ENCODE measurements at places on chromosomes 11 and 22.

DNA sequence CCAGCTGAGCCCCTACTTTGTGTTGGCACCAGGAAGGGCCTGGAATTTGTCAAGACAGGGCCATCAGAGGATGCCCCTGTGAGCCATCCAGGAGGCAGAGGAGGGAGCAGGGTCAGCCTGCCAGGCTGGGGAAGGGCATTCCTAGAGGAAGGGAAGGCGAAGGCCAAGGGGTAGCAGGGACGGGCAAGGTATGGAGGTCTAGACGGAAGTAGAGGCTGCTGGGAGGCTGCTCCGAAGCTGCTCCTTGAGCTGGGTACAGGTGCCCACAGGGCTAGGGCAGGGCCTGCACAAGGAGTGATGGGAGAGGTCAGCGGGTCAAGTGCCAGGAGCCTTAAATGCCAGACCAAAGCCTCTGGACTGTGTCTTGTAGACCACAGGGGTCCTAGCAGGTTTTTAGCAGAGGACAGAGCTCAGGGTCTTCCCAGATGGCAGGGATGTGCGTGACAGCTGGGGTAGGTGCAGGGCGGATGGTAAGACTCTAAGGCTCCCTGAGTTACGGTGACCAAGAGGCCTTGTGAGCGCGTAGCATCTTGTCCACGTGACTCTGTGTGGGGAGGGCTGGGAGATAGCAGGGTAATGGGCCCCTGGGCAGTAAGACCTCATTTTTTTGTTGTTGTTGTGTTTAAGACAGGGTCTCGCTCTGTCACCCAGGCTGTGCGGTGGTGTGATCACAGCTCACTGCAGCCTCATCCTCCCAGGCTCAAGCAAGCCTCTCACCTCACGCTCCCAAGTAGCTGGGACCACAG, 31.7 kb upstream of the CSNK1E start:
- DNase-seq: no peak

DNA sequence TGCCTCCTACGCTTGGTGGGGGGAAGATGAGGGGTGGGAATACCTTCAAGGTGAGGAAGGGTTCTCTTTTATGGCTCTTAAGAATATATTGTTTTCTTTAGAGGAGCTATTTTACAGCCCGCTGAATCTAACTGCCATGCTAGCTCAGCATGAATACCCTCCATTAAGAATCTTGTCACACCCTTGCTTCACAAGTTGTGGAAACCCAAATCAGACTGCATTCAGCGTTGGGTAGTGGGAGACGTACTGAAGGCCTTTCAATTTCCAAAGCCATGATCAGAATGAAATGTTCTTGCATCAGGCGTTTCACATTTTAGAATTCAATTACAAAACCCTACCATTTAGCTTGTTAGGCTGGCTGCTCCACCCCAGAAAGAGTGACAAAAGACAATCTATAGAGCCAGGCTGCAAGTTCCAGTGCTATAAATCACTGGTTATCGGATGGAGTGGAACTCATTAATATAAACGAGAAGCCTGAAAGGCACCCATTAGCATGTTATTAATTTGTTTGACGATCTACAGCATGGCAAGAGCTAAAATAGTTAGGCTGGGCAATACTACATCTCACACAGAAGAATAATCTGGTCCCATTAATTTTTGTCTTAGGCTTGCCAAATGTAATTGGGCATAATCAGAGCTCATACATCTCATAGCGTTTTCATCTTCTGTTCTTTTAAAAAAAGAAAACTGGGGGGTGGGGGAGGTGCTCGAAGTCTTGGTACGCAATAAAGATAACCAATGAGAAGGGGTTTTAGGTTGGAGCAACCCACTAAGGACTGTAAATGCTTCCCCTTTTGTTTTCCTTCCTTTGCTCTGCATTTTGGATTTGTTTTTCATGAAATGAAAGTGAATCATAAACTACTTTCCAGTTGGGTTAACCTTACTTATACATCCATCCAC, 57.5 kb downstream of the ABTB2 start:
- no peak for DNase-seq

DNA sequence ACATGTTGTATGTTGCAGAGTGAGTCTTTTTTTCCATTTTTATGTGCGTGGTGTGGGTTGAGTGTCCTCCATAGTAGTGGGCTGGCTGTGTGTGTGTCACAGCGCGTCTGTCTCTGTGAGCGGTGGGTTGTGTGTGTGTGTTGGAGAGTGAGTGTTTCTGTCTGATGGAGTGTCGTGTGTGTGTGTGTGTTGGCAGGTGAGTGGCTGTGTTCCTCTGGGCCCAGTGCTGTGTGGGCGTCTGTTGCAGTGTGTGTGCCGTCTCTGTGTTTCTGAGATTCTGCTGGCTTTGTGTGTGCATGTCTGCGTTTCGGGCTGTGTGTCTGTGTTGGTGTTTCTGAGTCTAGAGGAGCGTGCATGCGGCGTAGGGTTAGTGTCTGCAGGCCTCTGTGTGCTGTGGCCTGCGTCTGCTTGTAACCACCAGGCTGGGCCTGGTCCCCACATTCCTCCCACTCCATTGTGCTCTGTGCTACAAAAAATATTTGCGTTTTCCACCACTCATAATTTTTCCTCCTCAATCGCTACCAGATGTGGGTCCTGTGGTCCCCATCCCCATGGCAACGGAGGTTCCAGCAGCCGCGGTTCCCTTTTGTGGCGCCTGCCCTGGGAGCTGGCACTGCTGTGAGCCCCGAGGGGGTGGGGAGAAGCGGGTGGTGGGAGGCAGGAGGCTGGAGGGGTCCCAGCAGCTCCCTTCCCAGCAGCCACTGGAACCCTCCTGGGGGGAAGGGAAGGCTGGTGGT, 15.2 kb downstream of the SCARF2 start:
- DNase-seq: no peak

GRCh38 chr11:103730131-103730940, 306.1 kb upstream of the DDI1 start:
- DNase-seq: no peak

DNA sequence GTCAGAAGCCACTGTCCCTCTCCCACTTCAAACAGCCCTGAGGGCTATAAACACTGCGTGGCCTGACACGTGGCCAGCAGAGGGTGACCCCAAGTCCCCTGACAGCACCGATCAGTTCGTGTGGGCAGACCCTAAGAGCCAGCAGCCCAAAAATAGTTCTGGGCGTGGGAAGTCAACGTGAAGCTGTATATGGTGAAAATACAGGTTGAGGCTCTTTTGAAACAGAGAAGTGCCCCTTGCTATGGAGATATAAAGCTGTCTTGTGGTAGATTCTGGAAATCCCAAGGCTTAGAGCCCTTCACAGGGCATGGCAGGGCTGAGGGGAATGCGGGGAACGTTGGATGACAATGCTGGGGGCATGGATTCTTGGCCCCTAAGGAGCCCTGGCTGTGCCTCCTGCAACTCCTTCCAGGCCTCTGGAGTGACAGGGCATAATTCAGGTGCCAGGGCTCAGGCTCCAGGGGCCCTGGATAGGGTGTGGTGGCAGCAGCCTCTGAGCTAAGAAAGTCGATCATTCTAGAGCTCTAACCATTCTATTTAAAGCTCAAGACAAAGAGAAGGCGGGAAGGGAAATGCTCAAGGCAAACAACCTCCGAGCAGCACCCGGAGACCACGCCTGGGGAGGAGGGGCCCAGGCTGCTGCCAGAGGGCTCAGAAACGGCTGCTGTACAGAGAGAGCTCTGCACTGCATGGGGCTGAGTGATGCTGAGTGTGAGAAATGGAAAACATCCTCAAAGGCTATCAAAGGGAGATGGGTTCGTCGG, 60.4 kb upstream of the CD5 start:
- peak; percentile 54 for DNase-seq

- no peak for DNase-seq
Observed at GRCh38 chr11:99632969-99633368, 612.2 kb downstream of the CNTN5 start.

- DNase-seq: no peak
Observed at GRCh38 chr11:17736930-17737817, 2.6 kb downstream of the KCNC1 start.

DNA sequence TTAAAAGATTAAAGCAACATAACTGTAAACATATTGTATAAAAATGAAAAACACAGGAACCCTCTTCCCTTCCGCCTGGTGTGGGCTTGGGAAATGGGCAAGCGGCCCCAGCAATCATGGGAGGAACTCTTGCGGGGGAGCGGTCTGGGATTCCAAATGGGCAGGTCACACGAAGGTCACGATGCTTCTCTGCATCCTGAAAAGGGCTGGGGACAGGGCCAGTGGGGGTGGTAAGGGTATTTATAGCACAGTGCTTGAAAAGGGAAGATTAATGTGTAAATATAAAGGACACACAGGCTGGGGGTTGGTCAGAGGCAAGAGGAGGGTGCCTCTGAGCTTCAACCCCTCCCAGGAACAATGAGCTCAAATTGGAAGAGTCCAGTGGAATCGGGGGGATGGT, 46.9 kb upstream of the OR4B1 start:
- no peak for DNase-seq

- no peak for DNase-seq
Observed at GRCh38 chr22:45083659-45084305, 74.0 kb upstream of the PHF21B start.

- no peak for DNase-seq
Observed at GRCh38 chr11:13324141-13324540, 46.6 kb downstream of the BMAL1 start.

DNA sequence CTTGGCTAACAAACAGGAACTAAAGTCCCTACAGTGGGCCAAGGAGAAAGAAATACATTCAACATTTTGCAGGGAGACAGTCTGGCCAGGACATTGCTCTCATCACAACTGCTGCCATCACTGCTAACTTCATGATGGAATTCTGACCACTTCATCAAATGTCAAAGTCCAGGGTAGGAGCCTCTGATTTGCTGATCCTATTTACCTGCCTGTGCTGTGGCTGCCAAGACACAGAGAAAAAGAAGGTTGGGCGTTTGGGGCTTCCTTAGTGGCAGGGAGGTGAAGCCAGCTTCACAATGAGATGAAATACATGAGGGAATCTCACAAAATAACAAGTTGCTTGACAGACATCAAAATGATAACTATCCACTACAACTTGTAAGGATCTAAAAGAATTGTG, 343.9 kb upstream of the CADM1 start:
- no peak for DNase-seq

- no peak for DNase-seq
Observed at GRCh38 chr11:110081462-110082376, 11.5 kb upstream of the ZC3H12C start.

GRCh38 chr22:48574776-48575617, 1252.7 kb downstream of the BRD1 start:
- DNase-seq: no peak

- DNase-seq: no peak
Observed at GRCh38 chr22:37740455-37741311, 43.8 kb downstream of the TRIOBP start.

- DNase-seq: no peak
Observed at GRCh38 chr11:19558189-19558986, 154.2 kb upstream of the NAV2 start.

GRCh38 chr11:108474664-108475463, 7.5 kb upstream of the C11orf65 start:
- DNase-seq: no peak

DNA sequence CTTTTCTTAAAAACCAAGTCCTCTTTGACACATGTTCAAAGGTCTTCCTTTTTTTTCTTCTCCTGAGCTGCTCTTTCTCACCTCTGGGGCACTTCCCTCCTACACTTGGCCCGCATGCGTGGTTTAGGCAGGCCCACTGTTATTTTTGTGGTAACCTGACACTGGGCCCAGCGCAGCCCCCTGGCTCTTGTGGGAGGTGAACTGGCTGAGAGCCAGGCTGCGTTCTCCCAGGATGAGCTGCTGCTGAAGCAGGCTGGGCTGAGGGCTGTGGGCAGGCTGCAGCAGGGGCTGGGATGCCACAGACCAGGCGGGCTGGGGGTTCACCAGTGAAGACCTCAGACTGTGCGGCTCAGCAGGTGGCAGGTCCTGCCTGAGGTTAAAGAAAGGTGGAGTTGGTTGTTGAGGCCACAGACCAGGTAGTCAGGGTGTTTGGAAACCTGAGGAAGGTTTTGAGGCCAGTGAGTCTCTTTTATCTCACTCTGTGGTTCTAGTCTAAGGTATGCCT, 72.4 kb downstream of the TEAD1 start:
- DNase-seq: no peak

GRCh38 chr11:47510209-47510608, 42.7 kb downstream of the CELF1 start:
- no peak for DNase-seq

DNA sequence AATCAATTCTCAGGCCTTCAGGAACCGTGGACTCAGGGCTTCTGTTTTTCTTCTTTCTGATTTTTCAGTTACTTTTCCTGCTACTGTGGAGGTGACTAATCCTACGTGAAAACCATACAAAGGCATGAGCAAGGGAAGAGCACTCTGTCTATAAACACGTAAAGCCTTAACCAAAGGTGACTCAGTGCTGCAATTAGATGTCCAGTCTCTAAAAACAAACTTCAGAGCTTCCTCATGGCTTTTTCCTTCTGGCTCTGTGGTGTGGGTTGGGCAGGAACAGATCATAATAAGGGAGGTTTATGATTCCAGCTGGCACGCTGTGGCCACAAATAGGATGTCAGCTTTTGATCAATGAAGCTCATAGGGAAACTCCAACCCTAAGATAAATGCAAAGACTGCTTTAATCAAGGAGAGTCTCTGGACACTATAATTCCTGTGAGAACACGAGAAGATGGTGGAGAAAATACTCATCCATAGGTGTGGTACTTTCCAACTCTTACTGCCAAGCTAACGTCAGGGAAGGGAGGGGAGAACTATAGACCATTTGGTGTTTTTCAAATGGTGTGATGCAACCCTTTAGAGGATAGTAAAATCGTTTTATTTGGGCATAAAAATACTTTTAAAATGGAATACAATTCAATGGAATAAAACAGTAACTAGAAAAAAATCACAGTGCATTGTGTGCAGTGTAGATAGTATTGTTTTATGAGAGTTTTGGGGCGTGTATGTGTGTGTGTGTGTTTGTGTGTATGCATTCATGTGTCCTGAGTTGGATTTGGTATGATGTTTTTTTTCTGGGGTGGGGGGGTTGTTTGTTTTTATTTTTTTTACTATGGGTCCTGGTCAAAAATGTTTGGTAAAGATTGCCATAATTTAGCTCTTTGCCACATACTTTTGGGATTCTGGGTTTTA, at the start of gene NXPE2:
TSS of gene NXPE2 (plus strand) at position 403 of the 912 bp plus-strand sequence. CDS start at position 452, 49 bp downstream.
- no peak for DNase-seq

- DNase-seq: no peak
Observed at GRCh38 chr11:34629711-34630110, 8.8 kb downstream of the EHF start.

DNA sequence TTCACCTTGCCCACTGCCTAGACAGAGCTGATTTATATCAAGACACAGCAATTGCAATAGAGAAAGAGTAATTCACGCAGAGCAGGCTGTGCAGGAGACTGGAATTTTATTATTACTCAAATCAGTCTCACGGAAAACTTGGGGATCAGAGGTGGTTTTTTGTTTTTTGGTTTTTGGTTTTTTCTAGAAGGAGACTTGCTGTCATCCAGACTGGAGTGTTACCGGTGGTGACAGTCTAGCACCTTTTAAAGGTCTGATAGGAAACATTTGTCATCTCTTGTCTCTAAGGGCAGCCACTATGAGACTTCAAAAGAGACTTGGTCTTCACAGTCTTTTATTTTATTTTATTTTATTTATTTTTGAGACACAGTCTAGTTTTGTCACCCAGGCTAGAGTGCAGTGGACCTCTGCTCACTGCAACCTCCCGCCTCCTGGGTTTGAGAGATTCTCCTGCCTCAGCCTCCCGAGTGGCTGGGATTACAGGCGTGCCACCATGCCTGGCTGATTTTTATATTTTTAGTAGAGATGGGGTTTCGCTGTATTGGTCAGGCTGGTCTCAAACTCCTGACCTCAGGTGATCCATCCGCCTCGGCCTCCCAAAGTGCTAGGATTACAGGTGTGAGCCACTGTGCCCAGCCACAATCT, 19.1 kb downstream of the APOBEC3H start:
- no peak for DNase-seq

- DNase-seq: no peak
Observed at GRCh38 chr11:34267417-34267816, 90.4 kb downstream of the ABTB2 start.

GRCh38 chr11:67273260-67273990, 7.2 kb downstream of the GRK2 start:
- no peak for DNase-seq
